ENCODE measurements at places on chromosomes 5 and 9. TPM values are rescaled to one million over a fixed set of nuclear protein-coding genes. Genes with fewer than 3 reads are reported as not detected.

DNA sequence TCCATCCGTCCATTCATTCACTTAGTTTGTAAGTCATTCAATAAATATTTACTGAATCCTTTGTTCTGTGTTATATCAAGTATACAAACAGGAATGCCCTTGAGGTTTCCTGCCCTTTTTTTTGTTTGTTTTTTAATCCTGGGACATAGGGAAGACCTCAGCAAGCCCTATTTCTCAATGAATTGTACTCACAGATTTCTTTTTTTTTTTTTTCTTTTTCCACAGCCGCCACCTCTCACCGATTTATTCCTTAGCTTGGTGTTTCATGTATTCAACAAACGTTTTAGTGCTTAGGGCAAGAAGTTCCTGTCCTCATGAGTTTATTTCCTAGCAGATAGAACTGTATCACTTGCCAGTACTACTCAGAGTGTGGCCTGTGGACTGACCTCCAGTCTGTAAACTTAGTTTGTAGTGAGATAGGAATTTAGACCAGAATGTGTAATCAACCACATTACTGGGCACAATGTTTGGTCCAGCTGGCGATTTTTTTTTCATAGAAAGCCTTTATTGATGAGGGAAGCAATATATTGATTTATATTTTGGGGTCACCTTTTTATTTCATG lies 35.4 kb upstream of the C5orf47 start:
- H3K36me3 ChIP-seq: peaks cover 61% of the 10 kb centered on the region
- DNase-seq: no peak
- H3K27me3 ChIP-seq: no peaks in the 10 kb centered on the region
- peak overlapping the region; percentile 65 for H3K27ac ChIP-seq
- no peak overlapping the region for H3K4me3 ChIP-seq

DNA sequence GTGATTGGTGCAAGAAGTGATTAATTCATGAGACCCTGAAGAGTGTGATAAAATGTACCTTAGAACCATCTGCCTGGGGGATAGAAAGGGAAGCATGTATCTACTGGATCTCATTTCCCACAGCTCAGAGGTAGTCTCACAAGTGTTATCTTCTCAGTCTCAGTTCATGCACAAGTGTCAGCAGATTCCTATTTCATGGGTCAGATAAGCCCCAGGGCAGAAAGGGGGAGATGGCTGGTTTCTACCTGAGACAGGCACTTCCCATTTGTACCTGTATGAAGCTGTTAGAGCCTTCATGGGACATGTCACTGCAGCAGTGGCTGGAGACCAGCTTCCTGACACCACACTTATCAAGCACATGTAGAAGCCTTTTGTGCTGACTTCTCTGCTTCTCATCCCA lies 45.6 kb upstream of the SMIM15 start:
- no peaks in the 10 kb centered on the region for H3K4me1 ChIP-seq
- no peaks in the 10 kb centered on the region for H3K36me3 ChIP-seq
- H3K27ac ChIP-seq: no peak overlapping the region
- no peaks in the 10 kb centered on the region for H3K27me3 ChIP-seq
- H3K4me3 ChIP-seq: no peak overlapping the region

The KLF4 gene
- total RNA-seq: 3.8 TPM

The PCDHGA2 gene
- total RNA-seq: 0.42 TPM

The SPATA9 gene
- total RNA-seq: not detected

The FGD3 gene
- total RNA-seq: 6.2 TPM

DNA sequence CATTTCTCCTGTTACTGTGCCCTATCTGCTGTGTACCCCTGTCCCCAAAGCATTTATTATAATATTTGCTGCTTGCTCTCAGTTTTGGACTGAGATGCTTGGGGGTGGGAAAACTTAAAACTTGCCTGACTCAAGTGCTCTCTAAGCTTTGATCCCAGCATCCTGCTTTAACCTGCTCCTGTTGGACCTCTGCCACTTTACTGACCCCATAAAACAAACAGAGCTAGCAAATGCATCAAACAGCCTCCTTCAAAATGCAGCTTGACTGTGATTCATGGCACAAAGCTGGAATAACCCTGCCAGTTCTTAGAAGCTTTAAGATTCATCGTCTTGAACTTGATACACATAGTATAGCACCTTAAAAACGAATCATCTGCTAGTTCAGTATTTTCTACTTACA lies 212.5 kb downstream of the DEPDC1B start:
- no peaks in the 10 kb centered on the region for H3K36me3 ChIP-seq
- DNase-seq: no peak
- no peaks in the 10 kb centered on the region for H3K4me1 ChIP-seq
- no peak overlapping the region for H3K4me3 ChIP-seq

GRCh38 chr5:140342896-140343295 lies 3.5 kb downstream of the HBEGF start:
- peaks cover 13% of the 10 kb centered on the region for H3K4me1 ChIP-seq
- H3K4me3 ChIP-seq: no peak overlapping the region
- no peaks in the 10 kb centered on the region for H3K27me3 ChIP-seq
- H3K27ac ChIP-seq: no peak overlapping the region
